ENCODE measurements at places on chromosomes 11 and 22.

DNA sequence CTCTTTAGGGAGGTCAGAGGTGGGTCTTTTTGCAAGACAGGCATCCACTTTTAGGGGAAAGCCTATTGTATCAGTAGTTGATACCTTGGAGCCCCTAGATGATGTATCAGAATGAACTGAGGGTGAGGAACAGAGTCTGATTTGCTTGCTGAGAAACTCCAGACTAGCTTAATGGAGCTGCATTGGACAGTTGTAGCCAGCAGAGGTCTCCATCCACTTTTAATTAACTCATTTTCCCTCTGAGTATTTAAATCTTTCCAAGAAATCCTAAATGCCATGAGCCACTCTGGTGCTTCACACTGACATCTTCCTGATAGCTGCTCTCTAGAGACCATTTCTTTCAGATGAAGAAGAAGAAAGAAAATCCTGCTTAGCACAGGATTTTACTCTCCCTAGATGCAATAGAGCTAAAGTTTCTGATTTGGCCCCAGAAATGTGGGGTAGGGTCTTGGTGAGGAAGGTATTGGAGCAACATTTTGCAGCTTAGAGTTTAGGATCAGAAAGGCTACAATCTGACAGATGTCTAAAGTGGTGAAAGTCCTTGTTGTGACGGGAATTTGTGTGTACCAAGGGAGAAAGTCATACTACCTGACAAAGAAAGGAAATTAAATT lies 38.0 kb downstream of the EXT2 start:
- DNase-seq, result no peak

GRCh38 chr22:17116572-17117330 lies 4.4 kb downstream of the TMEM121B start:
- no peak for DNase-seq

DNA sequence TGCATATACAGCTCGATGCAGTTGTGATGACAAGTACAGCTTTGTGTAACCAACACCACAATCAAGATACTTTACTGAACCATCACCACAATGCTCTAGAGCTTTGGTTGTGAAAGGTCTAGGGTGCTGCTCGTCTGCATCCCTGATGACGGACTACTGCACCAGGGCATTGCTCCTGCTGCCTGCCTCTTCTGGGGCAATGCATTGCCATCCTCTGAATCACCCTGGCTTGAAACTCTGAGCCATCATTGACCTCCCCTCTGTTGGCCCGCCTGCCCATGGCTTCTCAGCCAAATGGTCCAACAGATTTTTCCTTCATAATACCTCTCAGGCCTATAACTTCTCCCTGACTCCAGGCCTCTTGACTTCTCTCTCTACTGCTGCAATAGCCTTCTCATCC lies 77.4 kb upstream of the CSNK2A3 start:
- DNase-seq, result no peak

GRCh38 chr11:117882311-117882905 lies 6.0 kb upstream of the FXYD6 start:
- DNase-seq, result no peak

GRCh38 chr22:34429314-34429713 lies 509.0 kb upstream of the LARGE1 start:
- DNase-seq, result no peak

DNA sequence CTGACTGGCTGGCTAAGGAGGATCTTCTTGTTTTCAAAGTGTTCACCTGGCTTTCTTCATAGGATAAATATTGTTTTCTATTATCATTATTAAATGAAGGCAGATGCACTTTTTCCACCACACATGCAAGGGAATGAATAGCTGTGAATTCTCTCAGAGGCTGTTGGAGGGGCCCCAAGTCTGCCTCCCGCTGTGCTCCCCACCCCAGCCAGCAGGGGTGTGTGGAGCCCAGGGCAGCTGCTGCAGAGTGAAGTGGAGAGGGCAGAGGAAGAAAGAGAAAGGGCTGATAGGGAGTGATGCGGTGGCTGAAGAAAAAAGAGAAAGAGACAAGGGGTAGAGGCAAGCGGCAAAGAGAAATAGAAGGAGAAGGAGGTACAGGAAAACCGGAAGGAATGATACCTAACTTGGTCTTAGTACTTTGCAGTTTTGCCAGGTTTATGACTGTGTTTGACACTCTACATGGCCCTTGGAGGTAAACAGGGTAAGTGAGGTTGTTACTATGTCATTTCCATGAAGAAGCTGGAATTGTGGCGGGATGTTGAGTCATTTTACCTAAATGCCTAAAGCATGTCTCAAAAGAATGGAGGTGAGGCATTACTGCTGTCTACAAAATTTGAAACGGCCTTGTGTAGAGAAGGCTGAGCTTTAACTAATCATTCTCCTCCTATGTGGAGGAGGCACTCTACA lies 145.7 kb upstream of the B3GAT1 start:
- DNase-seq, result no peak

DNA sequence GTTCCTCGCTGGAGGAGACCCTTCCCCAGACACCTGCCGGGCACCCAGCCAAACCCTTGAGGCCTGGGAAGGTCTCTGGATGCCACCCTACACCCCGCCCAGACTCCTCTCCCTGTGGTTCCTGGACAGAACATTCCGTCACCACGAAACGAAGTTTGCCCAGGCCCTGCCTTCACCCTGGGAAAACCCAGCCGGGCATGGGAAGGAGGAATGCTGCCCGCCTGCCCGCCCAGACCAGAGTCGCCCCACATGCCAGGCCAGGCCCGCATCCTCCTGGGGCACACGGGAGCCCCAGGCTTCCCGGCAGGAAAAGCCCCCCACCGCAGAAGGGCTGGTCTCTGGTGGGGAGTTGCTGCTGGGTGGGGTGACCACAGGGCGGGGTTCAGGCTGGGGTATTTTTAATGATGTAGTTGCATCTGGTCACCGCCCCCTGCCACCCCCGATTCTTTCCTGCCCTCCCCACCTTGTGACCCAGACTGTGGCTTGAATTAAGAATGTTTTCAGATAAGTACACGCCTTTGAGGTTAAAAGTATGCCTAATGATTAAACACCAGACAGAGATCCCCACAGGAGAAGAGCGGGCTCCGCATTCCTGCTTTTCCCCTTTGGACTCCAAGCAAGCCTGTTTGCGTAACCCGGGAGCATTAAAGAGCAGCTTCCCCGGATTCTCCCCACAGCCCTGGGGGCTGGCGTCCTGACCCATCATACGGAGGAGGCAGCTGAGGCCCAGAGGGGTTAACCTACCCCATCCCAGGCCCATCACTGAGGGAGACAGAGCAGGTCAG lies 44.6 kb upstream of the PPARA start:
- no peak for DNase-seq

DNA sequence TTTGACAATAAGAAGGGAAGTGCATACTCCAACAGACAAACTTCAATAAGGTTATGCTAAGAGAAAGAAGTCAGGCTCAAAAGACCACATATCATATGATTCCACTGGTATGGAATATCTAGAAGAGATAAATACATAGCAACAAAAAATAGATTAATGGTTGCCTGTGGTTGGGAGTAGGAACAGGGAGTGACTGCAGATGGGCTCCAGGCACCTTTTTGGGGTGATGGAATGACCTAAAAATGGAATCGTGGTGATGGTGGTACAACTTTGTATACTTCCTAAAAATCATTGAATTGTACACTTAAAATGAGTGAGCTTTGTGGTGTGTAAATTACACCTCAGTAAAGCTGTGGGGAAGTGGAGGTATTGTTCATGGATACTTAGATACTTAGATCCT lies 29.0 kb upstream of the RAG2 start:
- DNase-seq, result no peak

- no peak for DNase-seq
Observed at GRCh38 chr11:33894398-33894746, 2.5 kb upstream of the LMO2 start.

DNA sequence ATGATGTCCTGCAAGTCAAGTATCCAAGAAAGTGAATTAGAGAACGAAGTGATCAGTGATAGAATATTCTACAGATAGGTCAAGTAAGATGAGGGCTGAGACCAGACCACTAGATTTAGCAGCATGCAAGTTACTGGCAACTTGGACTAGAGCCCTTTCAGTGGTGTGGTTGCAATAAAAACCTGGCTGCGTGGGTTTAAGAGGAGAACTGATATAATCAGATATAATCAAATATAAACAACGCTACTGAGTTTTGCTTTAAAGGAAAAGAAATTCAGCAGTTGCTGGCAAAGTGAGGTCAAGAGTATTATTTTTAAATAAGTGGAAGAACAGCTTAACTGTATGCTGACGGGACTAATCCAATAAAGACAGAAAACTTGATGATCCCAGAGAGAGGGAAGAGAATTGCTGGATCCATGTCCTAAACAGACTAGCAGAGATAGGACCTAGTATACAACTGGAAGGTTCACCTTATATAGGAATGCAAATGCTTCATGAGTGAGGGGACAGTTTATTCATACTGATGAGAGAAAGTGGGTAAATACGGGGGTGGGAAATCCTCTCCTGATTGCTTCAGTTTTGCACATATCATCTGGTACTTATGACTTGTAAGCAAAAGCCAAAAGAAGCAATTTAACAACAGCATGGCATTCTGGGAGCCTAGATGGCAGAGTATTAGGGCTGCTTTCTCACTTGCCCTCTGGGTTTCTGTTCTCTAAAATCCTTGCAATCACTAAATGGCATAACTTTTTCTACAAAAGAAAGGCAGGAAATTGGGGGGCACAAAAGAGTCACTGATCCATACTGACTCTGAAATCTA lies 146.2 kb downstream of the RBFOX2 start:
- DNase-seq, result no peak

DNA sequence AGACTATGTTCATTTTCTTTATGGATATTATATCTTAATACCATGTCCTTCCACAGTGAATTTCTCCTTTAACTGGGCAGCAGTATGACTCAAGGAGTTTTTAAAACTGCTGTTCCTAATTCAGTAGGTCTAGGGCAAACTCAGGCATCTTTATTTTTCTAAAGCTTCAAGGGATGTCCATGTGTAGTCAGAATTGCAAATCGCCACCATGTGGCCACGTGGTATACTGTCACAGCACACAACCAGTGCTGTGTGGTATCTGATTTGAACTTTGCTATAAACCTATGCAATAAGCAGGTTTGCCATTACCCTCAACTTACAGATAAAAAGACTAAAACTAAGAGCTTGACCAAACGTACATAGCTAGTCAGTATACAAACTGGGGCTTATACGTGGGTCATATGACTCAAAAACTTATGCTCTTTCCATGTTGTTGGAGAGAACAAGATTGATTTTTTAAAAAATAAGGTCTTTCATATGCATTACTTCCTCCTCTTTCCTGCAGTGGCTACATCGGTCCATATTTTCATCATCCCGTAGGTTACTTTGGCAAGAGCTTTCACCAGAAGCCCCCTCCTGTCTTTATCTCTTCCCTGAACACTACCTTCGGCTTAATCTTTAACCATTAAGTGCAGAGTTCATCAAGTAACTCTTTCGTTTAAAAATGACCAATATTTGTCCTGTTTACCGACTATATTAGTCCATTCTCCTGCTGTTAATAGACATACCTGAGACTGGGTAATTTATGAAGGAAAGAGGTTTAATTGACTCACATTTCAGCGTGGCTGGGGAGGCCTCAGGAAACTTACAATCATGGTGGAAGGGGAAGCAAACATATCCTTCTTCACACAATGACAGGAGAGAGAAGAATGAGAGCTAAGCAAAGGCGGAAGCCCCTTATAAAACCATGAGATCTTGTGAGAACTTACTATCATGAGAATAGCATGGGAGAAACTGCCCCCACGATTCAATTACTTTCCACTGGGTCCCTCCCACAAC lies 8.0 kb upstream of the HTATIP2 start:
- DNase-seq, result no peak

GRCh38 chr11:17767301-17767885 lies 32.8 kb downstream of the KCNC1 start:
- DNase-seq, result no peak
